ENCODE measurements at places on chromosomes 5 and 9.

GRCh38 chr9:120733190-120733589, 18.9 kb upstream of the MEGF9 start:
- DNase-seq: no peak

DNA sequence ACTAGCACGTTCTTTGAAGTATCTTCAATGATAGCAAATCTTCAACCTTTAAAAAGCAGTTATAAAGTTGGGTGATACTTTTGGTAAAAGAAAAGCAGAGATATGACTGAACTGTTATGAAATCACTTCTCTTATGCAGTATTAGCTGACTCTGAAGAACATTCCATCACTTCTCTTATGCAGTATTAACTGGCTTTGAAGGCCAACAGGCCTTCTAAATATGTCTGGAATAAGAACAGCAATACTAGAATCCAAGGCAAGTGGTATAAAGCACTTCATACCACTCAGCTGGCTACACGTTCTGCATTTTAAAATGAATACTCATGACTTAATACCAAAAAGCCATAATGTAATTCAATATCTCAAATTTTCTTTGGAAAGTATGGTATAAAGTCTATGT, 17.3 kb downstream of the SKIC3 start:
- DNase-seq: no peak

DNA sequence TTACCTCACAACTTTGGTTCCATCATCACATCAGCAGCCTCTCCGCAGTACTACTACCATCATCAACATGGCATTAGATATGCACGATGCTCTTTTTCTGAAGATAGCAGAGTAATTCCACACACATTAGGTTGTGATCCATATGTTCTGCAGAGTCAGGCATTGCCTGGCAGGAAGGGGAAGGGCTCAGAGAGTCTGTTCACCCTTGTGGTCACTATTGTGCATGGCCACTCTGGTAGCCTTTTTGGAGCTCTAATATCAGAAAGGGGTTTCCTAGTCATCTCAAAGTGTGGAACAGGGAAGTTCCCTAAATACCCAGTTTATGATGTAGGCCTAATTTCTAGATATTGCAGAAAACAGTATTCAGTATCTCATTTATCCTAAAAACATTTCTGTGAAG, 373.6 kb downstream of the BNC2 start:
- no peak for DNase-seq

DNA sequence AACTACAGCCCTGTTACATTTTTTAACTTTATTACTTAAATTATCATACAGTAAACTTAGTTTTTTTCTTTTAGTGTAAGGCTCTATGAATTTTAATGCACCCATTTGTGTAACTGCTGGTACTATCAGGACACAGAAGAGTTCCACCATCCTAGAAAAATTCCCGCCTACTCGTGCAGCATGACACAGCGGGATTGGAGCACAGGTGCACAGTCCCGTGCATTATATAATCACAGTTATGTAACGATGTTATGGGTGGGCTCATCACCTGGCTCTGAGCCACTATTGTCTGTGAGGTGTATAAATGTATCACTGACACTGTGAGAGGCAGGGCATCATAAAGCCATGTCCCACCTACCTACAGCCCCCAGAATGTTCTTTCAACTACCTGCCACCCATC, 80.7 kb downstream of the DRD1 start:
- DNase-seq: no peak

- DNase-seq: no peak
Measured at GRCh38 chr5:109364977-109365376, 44.8 kb downstream of the PJA2 start.

DNA sequence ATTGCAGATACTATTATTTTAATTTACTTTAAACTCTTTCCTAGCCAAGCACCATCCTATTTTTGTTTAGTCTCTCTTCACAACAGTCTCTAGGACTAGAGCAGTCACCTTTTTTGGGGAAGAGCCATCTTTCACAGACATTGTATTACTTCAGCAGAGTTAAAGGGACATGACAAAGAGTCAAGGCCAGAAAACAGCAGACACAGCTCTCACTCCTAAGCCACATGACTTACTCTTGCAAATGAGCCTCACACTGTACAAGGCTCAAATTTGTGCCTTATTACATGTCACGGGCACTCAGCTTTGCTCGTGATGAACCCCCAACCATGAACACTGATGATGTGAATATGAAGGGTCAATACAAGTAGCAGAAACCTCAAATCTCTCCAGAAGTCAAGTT, 104.3 kb downstream of the ZNF608 start:
- no peak for DNase-seq

- no peak for DNase-seq
Measured at GRCh38 chr5:72456391-72457074, 50.7 kb downstream of the ZNF366 start.

DNA sequence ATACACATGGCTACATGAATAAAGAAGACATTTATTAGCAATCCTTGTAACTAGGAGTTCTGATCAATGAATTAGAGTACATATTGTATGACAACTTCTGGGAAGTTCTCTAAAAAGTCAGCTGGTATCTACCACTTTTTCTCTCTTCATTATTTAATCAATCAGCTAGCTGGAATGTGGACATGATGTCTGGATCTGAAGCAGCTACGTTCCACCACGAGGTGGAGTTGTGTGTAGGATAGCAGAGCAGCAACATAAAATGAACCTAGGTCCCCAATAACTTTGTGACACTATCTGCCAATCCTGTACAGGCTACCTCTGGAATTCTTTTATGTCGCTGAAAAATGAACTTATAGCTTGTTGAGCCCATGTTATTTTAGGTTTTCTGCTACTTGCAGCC, 32.9 kb upstream of the ENTREP1 start:
- DNase-seq: no peak

GRCh38 chr5:150895431-150896428, 9.1 kb downstream of the ZNF300 start:
- no peak for DNase-seq

GRCh38 chr9:81579381-81579780, 110.0 kb downstream of the TLE1 start:
- no peak for DNase-seq

GRCh38 chr9:14314929-14315874, 1.3 kb upstream of the NFIB start:
- no peak for DNase-seq
